Activated CD4-positive, alpha-beta T cell treated with anti-CD3 and anti-CD28 coated beads, Interleukin-2, Interleukin-6, amounts not matched to agents 100 ng/mL and 50 ng/mL, durations not matched to agents 16 hours and 8 hours (primary cell): ENCODE measurements at places on chromosomes 1 and 21.

- no peak for DNase-seq
Observed at GRCh38 chr1:171984262-171984661, 143.0 kb downstream of the DNM3 start.

DNA sequence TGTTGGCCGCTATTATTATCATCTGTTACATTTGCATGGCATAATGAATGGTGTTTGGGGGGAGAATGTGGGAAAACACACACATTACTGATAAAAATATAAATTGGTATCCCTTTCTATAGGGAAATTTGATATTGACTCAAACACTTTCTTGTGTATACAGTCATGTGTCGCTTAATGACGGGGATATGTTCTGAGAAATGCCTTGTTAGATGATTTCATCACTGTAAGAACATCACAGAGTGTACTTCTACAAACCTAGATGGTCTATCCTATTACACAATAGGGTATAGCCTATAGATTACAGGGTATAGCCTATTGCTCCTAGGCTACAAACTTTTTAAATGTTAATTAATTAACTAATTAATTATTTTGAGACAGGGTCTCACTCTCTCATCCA, 67.2 kb upstream of the B3GALNT2 start:
- no peak for DNase-seq

DNA sequence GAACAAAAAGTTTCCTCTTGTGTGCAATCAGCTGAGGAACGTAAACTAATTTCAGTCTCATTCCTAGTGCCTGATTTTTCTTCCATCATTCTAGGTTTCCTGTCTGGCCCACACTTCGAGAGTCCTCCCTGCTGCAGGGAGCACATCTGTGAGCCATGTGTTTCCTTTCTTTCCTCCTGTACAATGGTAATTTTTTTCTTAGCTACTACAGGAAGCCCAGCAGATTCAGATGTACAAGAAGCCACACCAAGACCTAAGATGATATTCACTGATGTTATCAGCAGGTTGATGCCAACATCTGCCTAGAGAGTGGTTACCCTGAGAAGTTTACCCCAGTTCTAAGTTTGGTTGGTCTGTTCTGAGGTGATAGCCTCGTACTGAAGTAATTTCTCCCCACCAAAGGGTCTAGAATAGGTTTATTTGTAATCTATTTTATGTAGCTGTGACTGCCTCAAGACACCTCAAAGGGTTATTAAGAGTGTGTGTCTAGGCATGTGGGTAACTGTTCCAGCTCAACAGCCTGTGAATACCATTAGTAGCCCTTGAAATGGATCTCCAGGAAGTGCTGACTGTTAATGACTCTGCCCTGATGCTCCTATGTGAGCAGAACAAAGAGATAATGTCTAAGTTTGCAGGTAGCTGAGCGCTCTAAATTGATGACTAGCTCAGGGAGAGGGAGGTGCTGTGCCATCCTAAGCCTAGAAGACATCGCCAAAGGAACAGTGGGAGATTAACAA, 31.7 kb upstream of the CLDN14 start:
- DNase-seq, result no peak

GRCh38 chr1:30450148-30450817, 273.1 kb downstream of the MATN1 start:
- DNase-seq, result no peak

DNA sequence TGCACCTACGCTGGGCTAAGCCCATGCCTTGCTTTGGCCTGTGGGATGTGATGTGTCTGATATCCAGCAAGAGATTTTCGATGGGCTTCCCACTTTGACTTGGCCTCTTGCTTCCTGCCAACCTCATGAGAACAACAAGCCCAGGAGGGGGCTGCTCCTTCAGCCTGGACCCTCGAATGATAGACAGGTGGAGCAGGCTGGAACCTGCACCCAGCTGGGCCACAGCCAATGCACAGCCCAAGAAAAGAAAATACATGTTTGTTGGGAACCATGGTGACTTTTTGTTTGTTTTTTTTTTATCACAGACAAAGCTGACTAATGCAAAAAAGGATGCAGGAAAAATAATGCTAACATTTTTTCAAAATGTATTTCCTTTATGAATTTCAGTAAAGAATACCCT, 144.3 kb downstream of the LMX1A start:
- DNase-seq, result no peak

GRCh38 chr1:18410407-18410806, 70.3 kb upstream of the KLHDC7A start:
- no peak for DNase-seq

GRCh38 chr21:42676808-42677207, 23.4 kb downstream of the PDE9A start:
- DNase-seq, result no peak

DNA sequence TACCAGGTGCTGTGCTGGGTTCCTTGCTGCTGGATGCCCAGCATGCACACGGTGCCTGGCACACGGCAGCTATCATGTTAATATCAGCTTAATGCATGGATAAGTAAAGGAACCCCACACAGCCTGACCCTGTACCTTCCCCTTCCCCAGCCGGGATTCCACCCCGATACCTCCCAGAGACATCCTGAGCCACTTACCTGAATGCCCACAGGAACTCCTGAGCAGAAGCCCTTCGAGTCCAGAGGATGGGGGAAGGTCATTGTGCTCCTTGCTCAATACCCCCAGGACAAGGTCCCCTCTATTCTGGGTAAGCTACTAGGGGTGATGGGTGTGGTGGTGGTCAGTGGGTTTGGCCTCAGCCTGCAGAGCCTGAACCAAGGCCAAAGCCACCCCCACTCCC, 1.4 kb downstream of the FAM131C start:
- DNase-seq, result no peak

GRCh38 chr1:224704107-224704735, 88.1 kb downstream of the CNIH3 start:
- DNase-seq, result no peak

DNA sequence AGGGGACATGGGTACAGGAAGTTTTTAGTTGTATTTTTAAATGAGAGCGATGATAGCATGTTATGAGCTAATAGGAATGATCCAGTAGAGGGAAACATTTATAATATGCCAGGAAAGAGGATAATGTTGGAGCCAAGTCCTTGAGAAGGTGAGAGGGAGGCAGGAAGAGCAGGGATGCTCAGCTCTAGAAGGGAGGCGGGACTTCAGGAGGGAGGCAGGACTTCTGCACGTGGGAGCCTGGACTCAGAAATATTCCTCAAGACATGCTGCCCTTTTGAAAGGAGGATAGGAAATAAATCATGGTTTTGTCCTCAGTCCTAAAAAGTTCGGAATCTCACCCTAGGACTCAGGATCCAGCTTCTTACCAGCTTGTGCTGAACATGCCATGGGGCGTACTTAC, 5.9 kb downstream of the ADARB1 start:
- DNase-seq, result no peak

GRCh38 chr1:227795732-227796131, 19.7 kb upstream of the PRSS38 start:
- DNase-seq, result no peak
